CD4-positive, alpha-beta T cell treated with Interleukin-15 for 4 hours (primary cell): ENCODE measurements at places on chromosomes 7 and 10.

DNA sequence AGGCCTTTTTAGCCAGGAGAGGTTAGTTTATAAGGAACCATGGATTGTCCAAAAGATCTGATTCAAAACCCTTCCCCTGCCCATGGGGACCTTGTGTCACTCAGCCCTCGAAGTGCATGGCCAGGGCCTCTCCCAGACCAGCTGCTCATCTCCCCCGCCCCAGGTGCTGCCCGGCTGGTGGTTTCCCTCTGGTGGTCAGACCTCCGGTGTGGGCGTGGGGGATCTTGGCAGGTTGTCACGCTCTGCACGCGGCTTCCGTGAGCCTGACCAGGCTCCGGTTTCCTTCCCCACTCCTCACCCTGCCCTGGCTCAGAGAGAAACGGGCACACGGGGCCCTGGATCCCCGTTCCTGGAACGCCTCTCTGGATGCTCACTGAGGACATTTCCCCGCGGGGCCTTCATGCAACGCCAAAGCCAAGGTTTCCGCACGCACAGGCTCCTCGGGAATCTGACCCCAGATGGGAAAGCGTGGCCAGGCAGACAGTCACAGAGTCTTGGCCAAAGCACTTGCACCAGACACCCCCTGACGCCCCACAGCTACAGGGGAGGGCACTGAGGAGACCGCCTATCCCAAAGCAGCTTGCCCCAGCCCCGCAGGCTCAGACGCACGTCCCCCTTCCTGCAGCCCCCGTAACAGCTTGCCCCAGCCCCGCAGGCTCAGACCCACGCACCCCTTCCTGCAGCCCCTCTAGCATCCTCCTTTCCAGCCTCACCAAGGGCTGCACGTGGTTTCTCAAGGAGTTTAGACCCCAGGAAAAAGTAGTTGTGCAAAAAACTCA, 7.8 kb upstream of the DIP2C start:
- DNase-seq: no peak

DNA sequence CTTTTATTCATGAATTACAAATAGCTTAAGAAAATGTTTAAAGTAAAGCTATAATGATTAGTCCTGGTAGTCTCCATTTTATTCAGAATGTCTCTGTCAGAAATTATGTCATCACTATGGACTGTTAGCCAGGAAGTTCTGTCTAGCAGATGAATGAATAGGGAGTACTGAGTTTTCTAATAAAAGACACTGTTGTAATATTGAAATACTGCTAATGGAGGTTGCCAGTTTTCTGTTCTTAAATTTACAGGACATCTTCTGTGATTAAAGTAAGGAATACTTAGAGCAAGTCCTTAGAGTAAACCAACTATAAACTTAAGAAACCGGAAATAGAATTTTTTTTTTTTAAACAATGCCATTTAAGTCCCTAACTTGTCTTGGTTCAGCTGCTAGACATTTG, 309.8 kb downstream of the ADK start:
- DNase-seq: no peak

GRCh38 chr7:46157931-46158330, 236.9 kb upstream of the IGFBP3 start:
- no peak for DNase-seq

DNA sequence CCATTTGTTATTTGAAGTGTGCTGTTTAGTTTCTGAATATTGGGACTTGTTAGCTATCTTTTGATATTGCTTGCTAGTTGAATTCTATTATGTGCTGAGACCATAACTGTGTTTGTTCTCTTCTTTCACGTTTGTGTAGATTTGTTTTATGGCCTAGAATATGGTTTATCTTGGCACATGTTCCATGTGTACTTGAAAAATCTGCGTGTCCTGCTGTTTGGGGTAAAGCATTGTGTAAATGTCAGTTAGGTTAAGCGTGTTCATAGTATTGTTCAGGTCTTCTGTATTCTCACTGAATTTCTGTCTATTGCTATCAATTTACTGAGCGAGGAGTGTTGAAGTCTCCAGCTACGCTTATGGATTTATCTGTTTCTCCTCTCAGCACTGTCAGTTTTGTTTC, 19.4 kb downstream of the MMP21 start:
- no peak for DNase-seq

- no peak for DNase-seq
Measured at GRCh38 chr7:2088801-2089200, 143.9 kb downstream of the MAD1L1 start.

DNA sequence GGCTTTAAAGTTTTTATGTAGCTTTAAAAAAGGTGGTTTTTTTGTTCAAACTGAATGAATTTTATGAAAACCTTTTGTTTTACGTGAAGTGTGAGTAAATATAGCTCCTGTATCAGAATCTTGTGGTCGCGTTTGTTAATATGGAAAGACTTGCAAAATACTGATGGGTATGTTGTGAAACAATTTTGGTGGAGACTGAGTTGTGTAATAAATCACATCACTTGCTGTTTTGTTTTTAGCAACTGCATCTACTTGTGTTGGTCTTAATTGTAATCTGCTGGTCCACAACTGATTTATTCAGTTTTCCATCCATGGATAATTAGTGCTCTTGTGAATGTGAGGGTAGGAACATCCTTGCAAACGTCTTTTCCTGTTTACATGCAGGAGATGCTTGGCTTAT, 10.5 kb downstream of the PLXDC2 start:
- no peak for DNase-seq

DNA sequence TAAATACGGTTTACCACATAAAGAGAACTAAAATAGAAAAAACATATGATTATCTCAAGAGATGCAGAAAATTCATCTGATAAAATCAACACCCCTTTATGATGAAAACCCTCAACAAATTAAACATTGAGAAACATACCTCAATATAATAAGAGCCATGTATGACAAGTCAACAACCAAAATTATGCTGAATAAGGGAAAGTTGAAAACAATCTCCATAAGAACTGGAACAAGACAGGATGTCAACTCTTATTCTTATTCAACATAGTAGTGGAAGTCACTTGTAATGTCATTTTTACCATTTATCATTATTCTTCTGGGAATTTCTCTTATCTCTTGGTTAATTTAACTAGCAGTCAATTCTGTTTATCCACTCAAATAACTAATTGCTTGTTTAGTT, 79.0 kb downstream of the PCDH15 start:
- DNase-seq: no peak

GRCh38 chr10:112409755-112410154, 35.8 kb downstream of the ACSL5 start:
- no peak for DNase-seq

GRCh38 chr10:77983384-77984341, 45.7 kb downstream of the POLR3A start:
- no peak for DNase-seq

DNA sequence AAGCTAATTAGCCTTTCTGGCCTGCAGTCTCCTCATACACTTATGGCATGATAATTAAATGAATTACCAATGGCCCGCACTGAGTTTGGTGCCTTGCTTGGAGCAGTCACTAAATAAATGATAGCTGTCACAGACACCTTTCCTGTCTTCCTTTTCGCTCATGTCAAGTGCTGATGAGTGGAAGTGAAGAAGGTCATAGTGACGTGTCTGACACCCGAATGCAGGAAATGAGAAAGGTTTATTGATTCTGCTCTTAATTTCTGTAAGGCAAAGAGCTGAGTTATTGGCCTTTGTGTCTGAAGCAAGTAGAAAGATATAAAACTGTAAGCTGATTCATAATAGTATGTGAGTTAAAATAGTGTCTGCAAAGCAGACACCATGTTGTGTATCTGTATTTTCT, 13.2 kb upstream of the ESYT2 start:
- no peak for DNase-seq

DNA sequence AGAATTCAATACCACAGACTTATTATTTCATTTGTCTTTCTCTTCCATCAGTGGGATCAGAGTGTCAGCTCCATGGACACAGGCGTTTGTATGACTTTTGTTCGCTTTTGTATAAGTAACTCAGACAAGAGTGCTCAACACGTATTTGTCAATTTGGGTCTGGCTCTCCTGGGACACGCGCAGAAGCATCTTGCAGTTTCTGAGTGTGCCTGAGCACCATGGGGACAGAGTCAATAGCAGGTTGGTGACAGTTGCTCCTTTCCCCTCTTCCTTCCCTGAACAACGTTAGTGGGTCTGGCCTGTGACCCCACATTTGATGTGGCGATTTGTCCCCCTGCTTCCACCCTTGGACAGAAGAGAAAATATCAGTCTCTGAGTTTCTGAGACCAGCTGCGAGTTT, 120.4 kb upstream of the SDK1 start:
- no peak for DNase-seq

GRCh38 chr7:32587411-32587948, 92.2 kb downstream of the AVL9 start:
- DNase-seq: no peak

DNA sequence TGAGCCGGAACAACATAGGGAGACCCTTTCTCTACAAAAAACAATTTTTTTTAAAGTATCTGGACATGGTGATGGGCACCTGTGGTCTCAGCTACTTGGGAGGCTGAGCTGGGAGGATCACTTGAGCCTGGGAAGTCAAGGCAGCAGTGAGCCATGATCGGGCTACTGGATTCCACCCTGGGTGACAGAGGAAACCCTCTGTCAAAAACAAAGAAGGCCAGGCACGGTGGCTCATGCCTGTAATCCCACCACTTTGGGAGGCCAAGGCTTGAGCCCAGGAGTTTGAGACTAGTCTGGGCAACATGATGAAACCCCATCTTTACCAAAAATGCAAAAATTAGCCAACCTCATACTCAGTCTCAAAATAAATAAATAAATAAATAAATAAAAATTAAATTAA, 19.9 kb upstream of the ZCCHC24 start:
- DNase-seq: no peak

DNA sequence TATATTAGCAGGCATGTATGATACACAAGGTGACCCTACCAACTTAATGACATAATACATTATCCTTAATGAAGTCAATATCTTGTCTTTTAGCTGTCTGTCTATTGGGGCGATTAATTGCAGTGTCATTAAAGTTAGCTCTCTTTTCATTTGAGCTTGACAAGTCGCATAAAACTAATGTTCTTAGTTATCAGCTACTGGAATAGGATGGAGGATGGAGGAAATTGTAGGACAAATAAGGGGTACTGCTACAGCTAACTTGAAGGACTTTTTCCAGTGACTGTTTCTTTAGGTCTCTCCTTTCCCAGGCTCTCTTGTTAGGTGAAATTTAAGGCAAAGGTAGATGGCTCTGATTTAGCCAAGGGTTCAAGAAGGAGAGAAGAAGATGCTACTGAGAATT, 506.4 kb downstream of the LRMDA start:
- no peak for DNase-seq

GRCh38 chr7:151754142-151754590, 122.7 kb downstream of the PRKAG2 start:
- no peak for DNase-seq

- DNase-seq: no peak
Measured at GRCh38 chr7:15848901-15849300, 162.4 kb upstream of the MEOX2 start.

DNA sequence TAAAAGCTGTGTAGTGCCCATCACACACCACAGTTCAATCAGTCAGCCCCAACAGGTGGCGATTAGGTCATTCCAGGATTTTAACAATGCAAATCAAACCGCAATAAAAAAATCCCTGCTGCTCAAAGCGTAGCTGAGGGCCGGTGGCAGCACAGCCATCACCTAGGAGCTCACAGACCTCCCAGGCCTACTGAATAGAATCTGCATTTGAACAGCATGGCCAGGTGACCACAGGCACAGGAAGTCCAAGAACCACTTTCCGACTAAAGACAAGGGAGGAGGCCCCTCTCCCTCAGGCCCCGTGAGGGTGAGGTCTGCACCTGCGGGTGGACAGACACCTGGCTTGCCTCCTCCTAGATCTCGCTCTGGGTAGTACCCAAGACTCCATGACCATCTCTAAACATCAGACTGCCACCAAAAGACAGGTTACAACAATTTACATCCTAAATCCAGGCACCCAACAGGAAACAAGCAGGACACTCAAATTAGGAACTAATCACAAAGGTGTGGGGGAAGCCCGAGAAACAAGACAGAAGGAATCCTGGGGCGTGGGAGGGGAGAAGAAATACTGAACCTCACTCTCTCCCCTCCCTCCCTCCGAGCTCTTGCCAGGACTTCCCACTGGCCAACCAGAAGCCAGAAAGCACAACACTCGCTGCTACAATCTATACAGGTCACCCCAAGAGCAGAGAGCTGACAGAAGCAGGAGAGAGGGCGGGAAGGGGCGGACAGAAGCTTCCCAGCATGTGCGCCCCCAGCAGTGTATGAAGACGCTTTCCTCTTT, 19.2 kb downstream of the GNA12 start:
- DNase-seq: no peak

DNA sequence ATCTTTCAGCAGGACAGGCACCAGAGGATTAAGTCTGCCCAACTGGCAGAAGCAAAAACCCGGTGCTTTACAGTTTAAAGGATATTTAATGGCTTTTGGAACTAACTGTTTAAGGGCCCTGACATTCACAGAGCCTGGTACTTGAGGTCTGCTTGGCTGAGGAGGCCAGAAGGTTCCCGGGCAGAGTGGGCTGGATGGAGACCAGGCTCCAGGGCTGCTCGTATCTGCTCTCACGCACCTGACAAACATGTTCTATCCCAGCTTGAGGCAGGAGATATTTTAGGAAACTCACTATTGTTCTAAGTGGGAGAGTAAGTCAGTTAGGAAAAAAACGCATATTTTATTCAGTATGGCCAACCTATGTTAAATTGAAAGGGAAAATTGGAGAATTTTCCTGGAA, 143.5 kb downstream of the ZMYND11 start:
- no peak for DNase-seq

GRCh38 chr7:30369879-30370278, 85.5 kb downstream of the ZNRF2 start:
- no peak for DNase-seq
